Right hindlimb (tissue), 1 donor: ENCODE measurements at places on chromosomes 4 and X.
A peak's percentile ranks its signal among the peaks of the same experiment; 100 is the strongest.

GRCh38 chr4:165312506-165312905 is 15.0 kb upstream of the MSMO1 start:
- DNase-seq, result no peak

GRCh38 chr4:87419578-87420249 is 2.7 kb upstream of the NUDT9 start:
- no peak for DNase-seq

DNA sequence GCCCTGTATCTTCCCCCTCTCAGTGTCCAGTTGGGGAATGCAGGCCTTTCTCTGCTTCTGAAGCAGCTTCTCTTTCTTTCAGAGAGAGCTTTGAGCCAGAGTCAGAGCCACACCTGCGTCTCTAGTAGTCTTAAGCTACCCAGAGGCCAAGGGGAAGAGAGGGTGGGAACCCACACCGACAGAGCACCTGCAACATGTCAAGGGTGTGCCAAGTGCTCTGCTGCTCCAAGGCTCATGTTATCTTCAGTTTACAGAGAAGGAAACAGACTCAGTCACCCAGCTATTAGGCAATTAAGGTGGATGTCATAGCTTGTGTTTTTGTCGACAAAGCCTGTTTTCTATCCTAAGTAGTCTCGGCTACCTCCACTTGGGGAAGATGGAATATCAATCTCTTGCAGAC is 22.7 kb upstream of the RNF212 start:
- no peak for DNase-seq

- DNase-seq, result no peak
These were observed 2.7 kb downstream of the SHROOM2 start for GRCh38 chrX:9788911-9789310.

GRCh38 chr4:92170340-92170739 is 133.4 kb upstream of the GRID2 start:
- no peak for DNase-seq

- no peak for DNase-seq
These were observed 39.8 kb downstream of the RAB33A start for GRCh38 chrX:130211415-130212186.

DNA sequence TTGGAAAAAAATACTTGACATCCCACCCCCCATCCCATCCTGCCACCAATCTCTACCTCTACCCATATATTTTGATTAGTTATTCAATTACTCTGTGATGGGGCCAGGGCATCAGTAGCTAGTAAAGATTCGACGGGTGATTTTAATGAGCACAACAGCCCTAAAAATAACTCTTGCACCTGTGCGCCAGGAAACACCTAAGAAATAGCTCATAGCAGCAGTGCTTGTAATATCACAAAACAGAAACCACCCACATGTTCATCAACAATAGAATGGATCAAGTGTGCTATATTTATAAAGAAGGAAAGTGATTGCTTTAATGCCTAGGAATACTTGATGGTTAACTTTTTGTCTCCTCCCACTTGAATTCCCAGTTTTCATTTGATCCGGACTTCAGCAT is 225.6 kb upstream of the LCORL start:
- no peak for DNase-seq

DNA sequence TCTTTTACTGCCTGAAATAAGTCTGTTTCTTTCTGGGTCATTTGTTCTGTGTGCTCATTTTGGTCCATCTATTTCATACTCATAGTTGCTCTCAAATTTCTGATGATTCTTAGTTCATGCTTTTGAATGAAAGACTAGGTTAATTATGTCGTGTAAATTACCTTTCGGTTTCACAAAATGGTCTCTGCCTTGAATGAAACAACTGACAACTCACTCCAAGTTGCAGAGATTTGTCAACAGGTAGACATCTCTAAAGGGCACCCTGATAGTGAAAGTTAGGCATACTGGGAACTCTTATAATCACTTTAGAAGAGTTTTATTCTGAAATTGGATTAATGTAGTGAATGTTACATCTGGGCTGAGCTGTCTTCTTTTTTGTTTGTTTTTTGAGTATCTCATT is 726.9 kb downstream of the PDHA2 start:
- DNase-seq, result no peak

DNA sequence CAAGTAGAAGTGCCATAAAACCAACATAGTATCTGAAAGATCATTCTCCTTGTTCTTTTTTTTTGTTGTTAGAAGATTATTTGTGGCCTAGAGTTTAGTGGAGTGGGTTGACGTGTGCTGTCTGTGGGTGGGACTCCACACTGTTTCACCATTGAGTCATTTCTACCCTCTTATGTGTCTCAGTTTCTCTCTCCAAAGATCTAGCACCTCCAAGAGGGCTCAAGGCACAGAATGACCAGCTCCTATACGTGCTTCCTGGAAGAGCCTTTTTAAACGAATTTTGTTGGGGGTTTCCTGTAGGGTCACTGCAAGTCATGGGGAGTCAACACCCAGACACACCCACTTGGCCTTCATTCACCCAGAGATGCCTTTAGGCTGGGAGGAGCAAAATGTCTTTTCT is 150.1 kb downstream of the KLF8 start:
- DNase-seq, result no peak

GRCh38 chrX:39886282-39886681 is 211.5 kb downstream of the BCOR start:
- DNase-seq, result no peak

DNA sequence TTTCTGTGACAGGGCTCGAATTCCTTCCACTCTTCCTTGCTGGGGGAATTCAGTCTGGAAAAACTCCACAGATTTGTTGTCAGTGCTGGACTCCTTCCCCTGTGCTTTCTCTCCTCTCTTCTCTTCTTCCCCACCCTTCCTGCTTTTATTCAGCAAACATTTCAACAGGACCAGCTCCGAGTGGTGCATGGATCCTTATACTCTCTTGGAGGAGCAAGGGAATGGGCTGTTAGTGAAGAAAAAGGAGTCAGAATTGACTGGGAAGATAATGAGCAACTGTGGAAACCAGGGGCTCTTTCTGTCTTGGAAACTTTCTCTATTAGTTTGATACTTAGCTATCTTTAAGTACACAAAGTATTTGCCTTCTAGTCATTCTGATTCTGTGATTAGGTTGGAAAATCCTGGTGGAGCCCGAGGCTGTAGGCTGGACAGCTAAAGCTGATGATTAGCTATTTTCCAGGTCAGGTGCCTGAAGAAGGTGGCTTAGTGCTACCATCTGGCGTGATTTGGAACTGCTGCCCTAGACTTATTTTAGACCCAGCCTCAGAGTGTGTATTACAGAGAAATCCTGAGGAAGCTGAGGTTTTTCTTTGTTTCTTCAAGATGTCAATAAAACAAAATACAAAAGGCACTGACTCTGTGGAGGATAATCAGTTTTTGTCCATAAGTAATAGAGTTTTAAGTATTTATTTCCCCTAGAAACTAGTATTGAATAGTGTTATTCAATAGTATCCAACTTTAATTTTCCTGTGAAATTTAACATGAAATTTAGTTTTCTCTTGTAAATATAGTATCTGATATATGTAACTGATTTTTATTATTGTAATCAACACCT is 38.4 kb downstream of the NAP1L5 start:
- DNase-seq, result peak; percentile 47

DNA sequence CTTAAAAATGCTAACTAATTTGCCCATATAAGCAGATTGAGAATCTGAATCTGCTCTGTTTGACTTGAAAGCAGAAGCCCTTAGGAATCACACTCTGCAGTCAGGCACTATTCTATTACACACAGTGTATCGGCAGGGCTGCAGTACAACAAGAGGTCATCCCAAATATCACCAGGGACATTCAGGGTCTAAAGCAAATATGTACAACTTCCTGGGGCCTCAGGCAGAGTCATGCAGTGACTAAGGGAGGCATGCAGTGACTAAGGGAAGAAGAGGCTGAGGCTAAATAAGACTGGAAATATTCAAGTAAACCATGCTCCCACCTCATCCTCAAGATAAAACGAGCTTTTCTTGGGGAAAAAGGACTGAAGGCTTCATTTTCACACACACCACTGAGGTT is 20.9 kb downstream of the MAPK10 start:
- no peak for DNase-seq

GRCh38 chr4:17128268-17128667 is 229.8 kb upstream of the LDB2 start:
- no peak for DNase-seq

DNA sequence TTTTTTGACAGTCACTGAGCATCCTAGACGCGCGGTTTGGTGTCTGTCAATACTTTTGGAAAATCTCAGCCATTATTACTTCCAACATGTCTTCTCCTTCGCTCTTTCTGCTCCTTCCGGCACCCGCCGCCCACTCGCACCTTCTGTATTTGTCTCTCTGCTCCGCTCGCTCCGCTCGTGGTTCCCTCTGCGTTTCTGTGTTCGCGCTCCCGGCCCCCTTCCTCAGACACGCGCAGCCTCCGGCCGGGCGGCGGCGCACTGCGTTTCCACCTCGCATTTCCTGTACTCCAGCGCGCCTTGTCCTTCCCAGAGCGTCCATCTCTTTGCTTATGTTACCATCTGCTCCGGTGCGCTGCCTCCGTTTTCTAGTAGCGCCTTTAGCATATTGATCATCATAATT is 21.1 kb downstream of the PDE6B start:
- peak; percentile 11 for DNase-seq

- no peak for DNase-seq
These were observed 64.6 kb upstream of the TRPC5 start for GRCh38 chrX:112147206-112147605.

- no peak for DNase-seq
These were observed 111.4 kb upstream of the RXFP1 start for GRCh38 chr4:158410272-158410671.

DNA sequence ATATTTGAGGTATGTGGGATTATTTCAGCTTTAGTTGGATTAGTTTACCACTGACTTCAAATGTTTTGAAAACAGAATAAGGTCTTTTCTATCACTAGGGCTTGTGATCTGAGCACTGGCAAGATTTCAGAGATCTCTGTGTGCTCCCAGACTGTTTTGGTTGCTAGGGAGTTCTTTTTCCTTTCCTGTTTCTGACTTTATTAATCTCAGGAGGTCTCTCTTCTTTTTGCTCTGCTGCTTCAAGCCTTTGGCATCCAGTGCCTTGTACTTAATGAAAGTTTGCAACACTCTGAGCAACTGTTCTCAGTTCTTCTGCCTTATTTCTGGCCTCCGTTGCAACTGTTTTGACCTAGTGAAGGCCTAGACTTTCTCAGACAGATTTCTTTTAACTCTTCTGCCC is 32.1 kb upstream of the PAQR3 start:
- peak; percentile 44 for DNase-seq

- no peak for DNase-seq
These were observed 44.2 kb downstream of the SH3RF1 start for GRCh38 chr4:169226565-169226964.

GRCh38 chrX:28379103-28379502 is 208.1 kb upstream of the IL1RAPL1 start:
- DNase-seq, result peak; percentile 19

DNA sequence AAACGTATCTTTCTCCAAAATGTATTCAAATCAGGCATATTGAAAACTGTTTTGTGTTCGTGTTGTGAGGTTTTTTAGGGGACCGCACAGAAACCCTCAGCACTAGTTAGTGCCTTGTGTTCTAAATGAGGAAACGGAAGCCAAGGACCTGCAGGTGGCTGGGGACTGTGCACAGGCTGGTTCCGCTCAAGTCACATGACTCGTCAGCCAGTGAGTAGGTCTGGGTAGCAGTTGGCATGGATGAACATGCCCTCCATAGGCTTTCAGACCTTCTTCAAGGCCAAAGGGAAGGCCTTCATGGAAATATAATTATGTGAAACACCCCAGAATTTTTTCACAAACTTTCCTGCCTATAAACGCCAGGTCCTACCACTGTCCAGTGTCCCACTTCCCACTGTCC is 1.3 kb upstream of the F11 start:
- DNase-seq, result no peak

- DNase-seq, result no peak
These were observed 254.2 kb downstream of the DHX15 start for GRCh38 chr4:24330172-24330571.

DNA sequence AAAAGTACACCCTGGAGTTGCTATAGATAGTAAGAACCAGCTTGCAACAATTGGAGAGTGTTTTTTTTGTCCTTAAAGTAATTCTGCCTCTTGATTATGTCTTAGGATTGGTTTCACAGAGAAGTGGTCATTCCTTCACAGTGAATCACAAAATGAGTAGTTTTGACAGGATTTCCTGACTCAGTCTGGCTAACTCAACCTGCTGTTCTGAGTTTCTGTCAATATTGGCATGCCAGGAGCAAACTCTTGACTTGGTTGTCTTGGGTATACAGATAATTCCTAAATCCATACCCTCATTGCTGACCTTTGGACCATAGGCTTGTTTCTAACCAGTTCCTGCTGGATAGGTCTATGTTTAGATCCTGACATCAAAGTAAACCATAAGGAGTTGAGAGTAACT is 9.4 kb downstream of the FHIP1A start:
- no peak for DNase-seq

DNA sequence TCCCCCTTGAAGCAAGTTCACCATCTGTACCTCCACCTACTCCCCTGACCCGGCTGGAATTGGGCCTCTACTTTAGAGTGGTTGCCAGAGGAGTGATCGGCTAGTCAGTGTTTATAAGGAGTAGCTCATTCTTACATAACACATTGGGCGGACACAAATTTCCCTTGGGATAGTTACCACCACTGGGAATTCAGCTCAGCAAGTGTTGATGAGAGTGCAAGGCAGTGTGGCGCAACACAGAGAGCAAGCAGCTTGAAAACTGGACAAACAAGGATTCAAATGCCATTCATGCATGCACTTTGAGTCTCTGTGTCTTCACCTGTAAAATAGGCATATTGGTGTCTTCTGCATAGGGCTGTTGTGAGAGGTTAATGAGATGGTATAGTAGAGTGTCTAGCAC is 92.7 kb downstream of the STK32B start:
- no peak for DNase-seq

- DNase-seq, result no peak
These were observed 95.3 kb upstream of the EGFL6 start for GRCh38 chrX:13474164-13474516.

GRCh38 chr4:101501421-101501820 is 154.1 kb upstream of the PPP3CA start:
- no peak for DNase-seq

- no peak for DNase-seq
These were observed 226.8 kb downstream of the COL25A1 start for GRCh38 chr4:109075621-109076020.

GRCh38 chr4:76250962-76251361 is 559 bp upstream of the FAM47E start:
- DNase-seq, result no peak

GRCh38 chr4:23966725-23967124 is 76.9 kb upstream of the PPARGC1A start:
- no peak for DNase-seq

DNA sequence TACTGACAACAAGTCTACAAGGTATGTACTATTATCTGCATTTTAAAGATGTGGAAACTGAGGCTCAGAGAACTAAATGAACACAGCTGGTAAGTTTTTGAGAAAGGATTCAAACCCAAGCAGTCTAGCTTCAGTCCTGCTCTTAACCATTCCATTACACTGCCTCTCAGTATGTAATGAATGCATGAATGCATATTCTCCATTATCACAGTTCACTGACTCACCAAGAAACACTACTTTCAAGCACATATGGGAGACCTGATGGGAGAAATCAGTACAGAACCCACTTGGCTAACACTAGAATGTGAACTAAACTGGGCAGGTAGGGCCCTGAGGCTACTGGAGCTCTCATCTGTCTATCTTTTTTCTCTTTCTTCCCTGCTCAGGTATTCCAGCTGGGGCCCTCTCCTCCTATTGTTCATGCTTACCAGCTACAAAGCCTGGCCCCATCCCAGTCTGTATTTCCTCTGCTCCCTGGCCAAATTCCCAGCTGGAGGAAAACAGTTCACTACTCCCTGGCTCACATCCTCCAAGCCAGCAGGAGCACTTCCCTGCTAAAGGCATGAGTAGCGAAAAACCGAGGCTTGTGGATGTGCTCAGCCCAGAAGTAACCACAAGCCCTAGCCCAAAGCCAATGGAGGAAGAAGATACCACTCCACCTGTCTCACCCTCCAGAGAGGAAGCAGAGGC is 178.2 kb upstream of the ARHGEF9 start:
- DNase-seq, result peak; percentile 33
